ENCODE measurements at places on chromosomes 3 and 15.

DNA sequence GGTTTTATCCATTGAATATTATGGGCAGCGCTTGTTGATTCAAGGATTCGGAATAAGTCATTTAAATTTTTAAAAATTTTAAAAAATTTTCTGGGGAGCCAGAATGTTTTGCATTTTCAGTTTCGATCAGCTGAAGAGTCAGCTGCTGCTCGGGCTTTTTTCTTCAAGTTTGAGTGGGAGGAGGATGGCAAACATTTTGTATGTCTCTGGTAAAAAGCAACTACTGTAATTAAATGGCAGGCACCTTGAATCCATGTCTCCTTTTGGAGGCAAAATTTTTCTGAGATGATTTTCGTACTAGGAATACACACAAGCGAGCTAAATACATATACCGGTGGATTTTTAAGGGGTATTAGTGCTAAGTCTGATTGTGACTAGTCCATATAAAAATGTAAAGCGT lies 612 bp downstream of the C3orf38 start:
- peak; percentile 19 for DNase-seq

GRCh38 chr15:69490356-69491037 lies 37.9 kb downstream of the RPLP1 start:
- DNase-seq: no peak

DNA sequence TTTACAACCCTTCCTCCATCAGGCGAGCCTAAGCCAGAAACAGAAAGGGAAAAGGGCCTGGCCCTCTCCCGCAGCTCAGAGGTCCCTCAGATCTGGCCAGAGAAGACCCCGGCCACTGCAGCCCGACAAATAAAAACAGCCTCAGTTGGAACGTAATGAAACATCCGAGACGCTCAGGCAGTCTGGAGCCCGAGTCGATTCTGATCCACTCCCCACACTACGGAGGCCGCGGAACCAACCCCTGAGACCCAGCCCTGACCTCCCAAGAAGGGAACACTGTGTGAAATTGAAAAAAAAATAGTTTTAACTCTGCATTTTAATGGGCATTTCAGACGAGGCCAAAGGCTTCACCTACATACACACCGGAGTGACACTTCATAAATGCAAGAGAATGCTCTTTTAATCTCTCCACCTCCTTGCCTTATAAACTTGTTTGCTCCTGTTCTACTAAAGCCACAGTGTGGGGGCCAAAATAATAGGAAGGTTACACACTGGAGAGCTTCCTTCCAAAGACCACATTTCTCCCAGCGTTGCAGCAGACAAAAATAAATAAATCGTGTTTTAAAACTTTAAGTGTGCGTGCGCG lies 3.7 kb downstream of the MEIS2 start:
- no peak for DNase-seq

DNA sequence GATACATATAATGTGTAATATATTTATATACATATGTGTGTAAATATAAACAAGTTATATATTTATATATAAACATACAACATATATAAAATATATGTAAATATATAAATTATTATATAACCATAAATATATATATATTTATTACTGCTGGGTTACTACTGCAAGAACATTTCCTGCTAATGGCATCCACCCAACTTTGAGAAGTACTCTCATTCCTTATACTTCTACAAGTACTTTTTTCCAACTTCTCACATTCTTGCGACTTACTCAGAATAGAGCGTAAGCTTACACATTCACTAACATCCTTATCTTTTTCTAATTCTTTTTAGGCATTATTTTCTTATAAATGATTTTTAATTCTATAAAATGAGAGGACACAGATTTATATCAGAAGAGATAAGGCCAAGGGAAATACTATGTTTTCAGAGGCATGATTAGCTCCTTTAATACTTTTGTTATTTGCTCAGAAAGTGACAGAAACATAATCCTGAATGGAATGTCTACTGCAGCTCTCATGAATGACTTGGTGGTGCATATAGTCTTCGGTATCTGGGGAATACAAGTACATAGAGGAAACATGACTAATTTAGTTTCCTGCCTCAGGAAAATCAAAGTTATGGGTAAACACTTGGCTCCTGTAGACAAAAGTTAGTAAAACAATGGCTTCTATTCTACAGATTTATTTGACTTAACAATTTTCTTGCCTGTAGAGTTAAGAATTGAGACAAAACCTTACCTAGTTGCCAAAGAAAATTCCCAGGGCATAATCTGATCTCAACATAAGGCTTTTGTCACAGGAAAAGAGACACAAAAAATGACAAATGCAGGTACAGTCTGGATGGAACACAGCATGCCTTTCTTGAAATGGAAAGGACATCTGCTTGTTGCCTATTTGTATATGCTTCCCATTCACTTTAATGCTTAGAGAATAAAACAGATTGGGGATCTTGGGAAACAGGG lies 453.9 kb downstream of the SQOR start:
- no peak for DNase-seq

DNA sequence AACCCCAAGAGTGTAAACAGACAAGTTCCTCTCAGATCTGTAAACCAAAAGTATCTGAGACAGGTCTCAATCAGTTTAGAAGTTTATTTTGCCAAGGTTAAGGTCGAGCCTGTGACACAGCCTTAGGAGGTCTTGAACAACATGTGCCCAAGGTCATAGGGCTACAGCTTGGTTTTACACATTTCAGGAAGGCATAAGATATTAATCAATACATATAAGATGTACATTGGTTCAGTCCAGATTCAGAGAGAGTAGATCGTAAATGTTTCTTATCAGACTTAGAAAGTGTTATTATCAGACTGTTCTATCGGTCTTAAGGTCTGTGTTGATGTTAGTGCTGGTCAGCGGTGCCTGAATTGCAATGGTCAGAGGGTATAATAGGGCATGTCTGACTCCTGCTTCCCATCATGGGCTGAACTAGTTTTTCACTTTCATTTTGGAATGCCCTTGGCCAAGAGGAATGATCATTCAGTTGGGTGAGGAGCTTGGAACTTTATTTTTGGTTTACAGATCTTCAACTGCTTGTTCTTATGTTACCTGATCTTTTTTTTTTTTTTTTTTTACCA lies 27.0 kb upstream of the MFGE8 start:
- DNase-seq: no peak

DNA sequence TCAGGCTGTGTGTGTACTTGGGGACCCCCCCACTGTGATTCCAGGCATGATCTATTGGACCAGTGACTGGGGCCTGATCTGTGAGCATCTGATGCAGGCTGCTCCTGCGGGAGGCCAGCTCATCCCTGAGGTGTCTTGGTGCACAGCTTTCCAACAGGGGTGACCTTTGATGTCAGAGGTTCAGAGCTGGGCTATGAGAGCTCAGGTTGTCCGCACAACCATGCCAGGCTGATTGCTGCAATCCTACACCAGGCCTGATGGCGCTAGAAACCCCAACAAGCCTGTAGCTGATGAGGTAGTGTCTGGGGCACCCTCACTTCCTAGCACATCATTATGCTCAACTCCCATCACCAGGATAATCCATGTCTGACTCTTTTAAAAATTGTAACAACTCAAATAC lies 56.1 kb upstream of the CACNA2D3 start:
- DNase-seq: no peak

- peak; percentile 33 for DNase-seq
These were observed 16.4 kb downstream of the CLK3 start for GRCh38 chr15:74631935-74632560.

- DNase-seq: no peak
These were observed 47.4 kb upstream of the MKRN3 start for GRCh38 chr15:23518104-23518503.

GRCh38 chr3:55497250-55497649 lies 10.1 kb upstream of the WNT5A start:
- no peak for DNase-seq

GRCh38 chr15:72307026-72307425 lies 12.9 kb downstream of the CELF6 start:
- no peak for DNase-seq

GRCh38 chr15:57301307-57301706 lies 75.0 kb upstream of the CGNL1 start:
- no peak for DNase-seq

DNA sequence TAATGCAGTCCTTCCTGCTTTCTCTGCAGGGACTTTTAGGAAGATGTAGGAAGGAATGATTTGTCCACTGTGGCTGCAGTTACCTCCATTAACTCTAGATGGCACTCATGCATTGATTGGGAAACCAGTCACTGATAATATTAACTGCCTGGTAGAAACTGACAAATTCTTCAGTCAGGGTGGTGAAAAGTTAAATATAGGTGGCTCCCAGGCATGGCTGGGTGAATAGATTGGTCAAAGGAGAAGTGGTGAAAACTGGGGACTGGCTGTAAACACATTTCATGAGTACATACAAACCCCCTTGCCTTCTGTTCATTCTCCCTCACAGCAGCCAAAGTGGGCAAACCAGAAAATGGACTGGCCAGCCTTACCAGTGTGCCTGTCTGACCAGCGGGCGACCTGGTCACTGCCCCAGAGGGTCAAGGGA lies 333.4 kb downstream of the THSD4 start:
- DNase-seq: no peak

DNA sequence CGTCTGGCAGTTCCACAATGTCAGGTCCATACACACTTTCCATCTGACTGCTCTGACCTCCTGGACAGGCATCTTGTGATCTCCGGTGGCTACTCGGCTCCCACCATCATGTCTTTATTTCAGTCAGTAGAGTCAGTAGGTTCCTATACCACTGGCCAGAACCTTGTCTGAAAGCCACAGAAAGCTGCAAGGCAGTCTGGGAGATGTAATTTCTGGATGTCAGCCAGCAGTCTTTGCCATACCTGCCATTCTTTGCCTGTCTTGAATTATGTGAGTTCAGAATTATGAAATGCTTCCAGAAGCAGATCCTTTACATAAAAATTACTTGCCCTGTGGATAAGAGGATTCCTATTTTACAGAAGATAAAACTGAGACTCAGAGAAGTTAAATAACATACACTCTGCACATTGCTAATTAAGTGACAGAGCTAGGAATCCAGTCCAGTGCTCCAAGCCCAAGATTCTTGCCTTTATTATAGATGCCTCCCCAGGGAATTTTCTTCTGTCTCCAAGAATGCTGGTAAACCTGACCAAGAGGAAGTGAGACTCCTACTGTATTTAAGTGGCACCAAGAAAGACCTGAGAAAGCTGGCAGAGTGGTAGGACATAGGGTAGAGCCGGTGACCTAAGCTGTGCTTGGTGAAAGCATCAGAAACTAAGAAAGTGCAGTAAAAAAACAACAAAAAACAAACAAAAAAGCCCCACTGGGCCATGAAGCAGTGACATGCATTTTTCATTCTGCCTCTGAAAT lies 75.6 kb downstream of the IQCH start:
- no peak for DNase-seq

DNA sequence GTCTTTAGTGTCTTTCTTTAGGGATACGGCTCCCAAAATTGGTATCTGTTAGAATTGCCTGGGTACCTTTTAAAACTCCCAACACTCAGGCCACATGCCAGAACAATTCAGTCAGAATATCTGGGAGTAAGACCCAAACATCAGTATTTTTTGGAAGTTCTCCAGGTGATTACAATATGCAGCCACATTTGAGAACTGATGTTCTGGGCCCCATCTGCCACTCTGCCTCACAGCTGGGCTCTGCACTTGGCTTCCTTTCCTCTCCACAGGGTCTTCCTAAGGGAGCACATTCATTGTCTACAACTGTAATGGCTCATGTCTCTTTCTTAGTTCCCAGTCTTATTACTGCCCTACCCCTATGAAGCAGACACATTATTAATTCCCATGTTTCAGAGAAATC lies 394.5 kb downstream of the MFSD1 start:
- no peak for DNase-seq

- DNase-seq: no peak
These were observed 112.9 kb downstream of the OXNAD1 start for GRCh38 chr3:16377847-16378302.

- DNase-seq: no peak
These were observed 13.5 kb downstream of the PTPRG start for GRCh38 chr3:61574854-61575253.

DNA sequence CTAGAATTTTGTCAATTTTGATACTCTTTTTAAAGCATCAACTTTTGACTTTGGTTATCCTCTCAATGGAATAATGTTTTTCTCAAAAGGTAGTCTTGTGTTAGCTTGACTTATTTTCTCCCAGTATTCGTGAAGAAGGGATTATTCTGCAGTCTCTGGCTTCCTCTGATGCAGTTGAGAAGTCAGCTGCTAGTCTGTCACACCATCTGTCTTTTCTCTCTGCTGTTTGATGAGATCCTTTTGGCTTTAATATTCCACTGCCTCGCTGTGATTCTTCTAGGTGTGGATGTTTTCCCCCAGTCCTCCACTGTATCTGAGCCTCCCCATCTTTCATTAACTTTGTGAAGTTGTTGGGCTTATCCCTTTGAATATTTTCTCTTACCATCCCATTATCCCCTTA lies 141.0 kb downstream of the WDR72 start:
- DNase-seq: no peak

GRCh38 chr15:57751177-57751800 lies 44.8 kb downstream of the POLR2M start:
- no peak for DNase-seq

GRCh38 chr3:177421481-177421785 lies 224.2 kb upstream of the TBL1XR1 start:
- no peak for DNase-seq

GRCh38 chr15:39426552-39427532 lies 154.0 kb upstream of the THBS1 start:
- peak; percentile 80 for DNase-seq

DNA sequence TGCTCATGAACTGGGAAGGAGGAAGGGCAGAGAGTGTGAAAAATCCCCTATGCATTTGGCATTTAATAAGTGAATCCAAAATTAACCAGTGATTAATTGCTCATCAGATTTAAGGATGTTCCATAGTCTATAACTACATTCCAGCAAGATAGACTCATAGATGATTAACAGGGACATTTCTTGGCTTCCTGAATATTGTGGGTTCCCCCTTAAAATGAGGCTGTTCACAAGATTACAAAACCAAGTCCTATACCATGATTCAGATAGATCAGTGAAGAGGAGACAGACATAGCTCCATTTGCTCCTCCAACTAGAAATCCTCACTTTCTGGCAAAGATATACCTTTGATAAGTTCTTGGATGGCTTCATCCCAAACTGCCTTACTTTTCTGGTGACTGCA lies 15.4 kb downstream of the RASGRP1 start:
- no peak for DNase-seq

- peak; percentile 89 for DNase-seq
These were observed at the start of gene RPL29 for GRCh38 chr3:51995346-51996163. Gene RPL29, minus strand, starts transcription at chr3:51995895. Its CDS starts 434 bp downstream, at chr3:51995461.

GRCh38 chr3:71156062-71156665 lies 427.4 kb downstream of the FOXP1 start:
- no peak for DNase-seq

GRCh38 chr3:126340081-126340511 lies 17.1 kb downstream of the KLF15 start:
- DNase-seq: no peak

GRCh38 chr15:65818927-65819562 lies 27.0 kb upstream of the DENND4A start:
- peak; percentile 26 for DNase-seq

Data from T-helper 2 cell treated with Interferon-gamma antibody and Interleukin-4, amounts not matched to agents 5 μg/mL and 100 μg/mL, for 36 hours (primary cell).